Putamen (tissue), 1 donor: ENCODE measurements at places on chromosomes 3 and 15.
A peak's percentile ranks its signal among the peaks of the same experiment; 100 is the strongest.

GRCh38 chr3:186532598-186533072 lies 11.5 kb downstream of the CRYGS start:
- no peak for DNase-seq

GRCh38 chr3:124320976-124321375 lies 329.1 kb upstream of the ROPN1 start:
- DNase-seq = no peak

- DNase-seq = no peak
These were observed 174.5 kb upstream of the WNT5A start for GRCh38 chr3:55661571-55661970.

DNA sequence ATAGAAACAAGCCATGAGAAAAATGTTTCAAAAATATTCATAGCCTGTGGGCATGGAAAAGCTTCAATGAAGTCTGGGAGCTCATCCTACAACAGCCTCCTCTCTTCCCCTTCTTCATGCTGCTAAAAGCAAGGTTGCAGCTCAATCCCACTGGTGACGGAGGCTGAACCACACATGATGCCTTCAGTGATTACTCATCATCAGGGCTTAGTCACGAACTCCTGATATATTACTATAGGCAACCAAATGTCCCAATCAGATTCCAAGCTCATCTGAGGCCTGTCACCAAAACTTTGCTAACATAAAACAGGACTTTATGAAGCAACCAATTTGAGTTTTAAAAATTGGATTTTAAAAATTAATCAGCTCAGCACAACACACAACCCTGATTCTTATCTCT lies 24.0 kb upstream of the SLC24A5 start:
- peak; percentile 74 for DNase-seq

- no peak for DNase-seq
These were observed 48.4 kb downstream of the ARHGEF3 start for GRCh38 chr3:56753206-56753820.

DNA sequence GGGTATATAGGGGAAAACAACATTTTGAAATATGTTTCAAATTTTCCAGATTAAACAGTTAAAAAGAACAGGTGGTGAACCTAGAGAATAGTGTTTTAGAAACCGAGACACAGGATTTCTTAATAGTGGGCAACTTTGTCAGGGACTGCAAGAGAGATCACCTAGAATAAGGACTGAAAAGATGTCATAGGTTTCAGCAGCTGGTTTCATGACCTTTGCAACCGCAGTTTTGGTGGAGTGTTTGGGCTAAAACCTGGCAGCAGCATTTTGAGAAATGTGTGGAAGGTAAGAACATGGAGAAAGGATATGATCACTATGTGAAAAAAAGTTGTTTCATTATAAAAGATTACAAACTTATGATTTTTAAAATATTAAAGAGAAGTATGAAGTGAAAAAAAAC lies 34.9 kb downstream of the PRKCI start:
- DNase-seq = no peak

GRCh38 chr3:181940703-181941102 lies 229.0 kb downstream of the SOX2 start:
- no peak for DNase-seq

DNA sequence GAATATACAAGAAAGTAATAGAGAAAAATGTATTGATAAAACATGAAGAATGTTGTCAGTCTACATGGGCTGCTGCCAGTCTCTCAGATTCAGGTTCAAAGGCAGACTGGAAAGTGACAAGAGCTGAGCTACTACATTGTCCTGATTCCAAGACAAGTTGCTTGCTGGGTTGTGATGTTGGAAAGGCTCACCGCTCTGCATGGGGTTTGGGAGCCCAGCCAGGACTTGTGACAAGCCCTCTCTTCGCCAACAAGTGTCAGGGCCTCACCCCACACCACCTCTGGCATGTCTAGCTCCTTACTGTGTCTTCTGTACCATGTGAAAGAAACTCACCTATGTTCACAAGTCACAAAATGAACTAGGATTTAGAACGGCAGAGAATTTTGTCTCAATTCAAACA lies 43.0 kb upstream of the SH3GL3 start:
- no peak for DNase-seq

GRCh38 chr15:89794627-89795241 lies 18.6 kb downstream of the MESP2 start:
- DNase-seq = no peak

DNA sequence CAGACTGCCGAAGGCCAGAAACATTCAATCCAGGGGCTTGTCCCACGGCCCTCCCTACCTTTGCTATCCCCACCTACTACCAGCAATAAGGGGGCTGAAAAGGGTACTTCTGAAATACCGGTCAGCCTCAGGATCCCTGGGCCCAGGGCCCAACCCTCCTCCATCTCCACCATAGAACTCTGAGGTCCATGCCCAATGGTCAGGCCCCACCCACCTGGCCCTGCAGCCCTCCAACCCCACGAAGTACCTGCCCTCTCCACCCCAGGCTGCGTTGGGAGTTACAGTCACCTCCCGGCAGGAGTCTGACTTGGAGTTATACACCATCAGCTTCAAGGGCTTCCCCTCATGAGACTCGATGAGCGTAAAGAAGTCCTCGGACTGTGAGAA lies 6.9 kb downstream of the GORASP1 start:
- DNase-seq = no peak

DNA sequence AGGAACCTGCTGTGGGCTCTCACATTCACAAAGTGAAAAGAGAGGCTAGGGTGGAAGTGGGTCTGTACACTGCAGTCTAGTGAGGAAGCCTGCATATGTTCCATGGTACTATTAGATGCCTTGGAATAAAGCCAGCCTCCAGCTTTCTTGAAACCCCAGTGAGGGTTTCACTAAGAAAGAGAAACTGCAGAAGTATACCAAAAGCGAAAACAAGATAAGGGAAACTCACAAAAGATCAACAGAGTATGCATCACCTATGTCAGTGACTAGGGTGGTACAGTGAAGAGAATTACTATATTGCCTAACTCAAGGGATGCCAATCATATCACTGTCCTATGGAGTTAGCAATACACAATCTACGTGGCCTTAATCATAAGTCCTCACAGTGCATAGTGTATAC lies 212.5 kb upstream of the GADL1 start:
- no peak for DNase-seq

- no peak for DNase-seq
These were observed 1.1 kb upstream of the C15orf62 start for GRCh38 chr15:40768521-40769273.

- DNase-seq = no peak
These were observed 312.7 kb downstream of the MFSD1 start for GRCh38 chr3:159114582-159114981.

DNA sequence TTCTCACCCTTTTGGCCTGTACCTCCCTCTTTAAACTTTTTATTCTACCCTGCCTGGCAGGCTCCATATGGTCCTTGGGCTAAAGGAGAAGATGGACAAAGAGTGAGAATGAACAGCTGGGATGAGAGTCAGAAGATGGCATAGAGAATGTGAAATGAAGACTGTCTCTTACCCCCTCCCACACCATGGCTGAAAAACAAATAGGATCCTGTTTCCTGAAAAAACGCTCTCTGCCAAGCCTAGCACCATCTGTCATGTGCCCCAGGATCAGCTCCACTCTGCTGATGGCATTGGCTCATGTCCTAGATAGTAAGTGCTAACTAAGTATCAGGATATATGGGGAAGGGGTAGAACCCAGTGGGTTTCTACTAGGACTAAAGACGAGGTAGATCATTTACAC lies 238.6 kb downstream of the MEX3B start:
- DNase-seq = no peak

- DNase-seq = no peak
These were observed 51.8 kb downstream of the SLC12A8 start for GRCh38 chr3:125160606-125161371.

DNA sequence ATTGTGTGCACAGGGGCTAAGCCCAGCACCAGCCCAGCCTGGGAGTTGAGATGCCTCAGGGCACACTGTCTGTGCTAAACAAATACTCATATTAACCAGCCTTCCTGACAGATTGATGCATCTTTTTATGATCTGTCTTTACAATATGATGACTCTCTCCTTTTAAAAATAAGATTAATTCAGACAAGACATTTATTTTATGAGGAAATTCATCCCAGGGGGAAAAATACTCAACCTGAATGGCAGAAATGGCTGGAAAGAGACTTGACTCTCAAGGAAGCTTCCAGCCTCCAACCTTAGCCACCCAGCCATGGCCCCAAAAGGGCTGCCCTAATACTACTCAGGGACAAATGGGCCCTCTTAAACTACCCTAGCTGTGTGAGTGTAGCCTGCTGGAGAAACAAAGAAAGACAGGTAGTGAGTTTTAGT lies 46.9 kb downstream of the NOX5 start:
- no peak for DNase-seq

GRCh38 chr3:133870822-133871221 lies 24.9 kb downstream of the RAB6B start:
- DNase-seq = no peak

DNA sequence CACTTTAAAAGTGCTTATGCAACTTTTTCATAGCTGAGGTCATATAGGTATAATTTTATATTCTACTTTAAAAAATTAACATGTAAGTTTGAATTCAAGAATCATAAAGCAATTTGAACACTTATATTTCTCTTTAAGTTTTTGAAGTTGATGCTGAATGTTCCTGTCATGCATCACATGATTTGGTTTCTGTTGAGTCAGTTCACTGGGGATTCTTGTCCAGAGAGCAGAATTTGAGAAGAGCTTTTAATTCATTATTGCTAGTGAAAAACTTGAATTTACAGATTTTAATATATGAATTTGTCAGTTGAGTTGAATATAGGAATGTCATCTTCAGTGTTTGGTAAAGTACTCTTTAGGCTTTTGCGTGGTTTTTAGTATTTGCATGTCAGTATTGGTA lies 7.9 kb downstream of the SLC25A26 start:
- no peak for DNase-seq

DNA sequence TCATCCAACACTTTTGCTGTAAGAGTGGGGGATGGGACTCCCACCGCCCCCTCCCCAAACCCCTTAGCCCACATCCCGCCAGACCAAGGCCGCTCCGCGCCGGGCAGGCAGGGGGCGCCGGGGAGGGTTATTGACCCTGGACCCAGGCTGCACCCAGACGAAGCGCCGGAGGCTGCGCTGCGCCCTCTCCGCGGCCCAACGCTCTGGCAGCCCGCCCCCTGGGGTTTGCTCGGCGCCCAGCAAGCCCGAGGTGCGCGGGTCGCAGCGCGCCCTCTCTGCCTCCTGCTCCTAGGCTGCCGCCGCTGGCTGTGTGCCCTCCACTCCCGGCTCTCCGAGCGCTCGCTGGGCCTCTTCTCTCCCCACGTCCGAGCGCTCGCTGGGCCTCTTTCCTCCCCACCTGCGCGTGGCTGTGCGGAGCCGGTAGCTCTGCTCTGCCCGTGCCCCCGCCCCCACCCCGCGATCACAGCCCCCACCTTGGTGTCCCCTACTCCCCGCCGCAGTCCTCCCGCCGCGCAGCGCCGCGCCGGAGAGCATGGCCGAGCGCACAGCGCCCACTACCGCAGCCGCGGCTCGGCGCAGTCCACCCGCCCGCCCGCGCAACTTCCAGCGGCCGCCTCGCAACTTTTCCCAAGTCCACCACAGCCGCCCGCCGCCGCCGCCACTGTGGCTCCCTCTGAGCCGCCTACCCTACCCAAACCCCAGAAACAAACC lies 1.2 kb downstream of the MECOM start:
- DNase-seq = peak; percentile 34

GRCh38 chr3:190224863-190225692 lies 97.2 kb downstream of the CLDN1 start:
- peak; percentile 16 for DNase-seq

DNA sequence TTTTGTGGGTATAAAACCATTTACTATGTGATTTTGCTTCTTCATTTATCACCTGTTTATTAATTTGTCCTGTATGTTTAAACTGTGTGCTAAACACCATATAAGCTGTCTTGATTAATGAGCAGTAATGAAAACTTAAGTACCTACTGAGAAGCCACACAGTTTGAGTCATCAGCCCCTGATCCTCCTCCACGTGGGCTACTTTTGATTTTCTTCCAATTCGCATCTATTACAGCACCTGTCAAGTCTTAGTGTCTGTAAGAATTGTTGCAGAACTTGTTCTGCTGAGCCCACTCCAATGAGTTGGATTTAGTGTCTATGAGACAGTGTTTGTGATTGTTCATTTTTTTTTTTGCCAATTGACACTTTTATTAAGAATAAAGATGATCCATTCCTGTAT lies 16.8 kb downstream of the EPHA6 start:
- no peak for DNase-seq

DNA sequence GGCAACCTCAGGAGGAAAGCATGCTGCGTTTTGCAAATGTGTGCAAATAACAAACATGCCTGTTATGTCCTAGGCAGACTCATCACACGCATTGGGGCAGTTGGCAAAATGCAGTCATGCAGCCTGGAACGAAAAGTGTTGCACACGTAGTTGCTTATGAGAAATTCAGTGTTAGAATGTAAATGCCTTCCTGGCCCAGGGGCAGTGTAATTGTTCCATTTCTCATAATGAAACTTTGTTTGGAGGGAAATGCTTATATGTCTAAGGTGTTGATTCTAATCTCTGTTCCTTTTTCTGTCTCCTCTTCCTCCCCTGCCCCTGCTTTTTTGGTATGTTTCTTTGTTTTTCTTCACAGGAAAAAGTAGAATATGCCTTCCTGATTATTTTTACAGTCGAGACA lies 156.0 kb downstream of the CACNA1D start:
- DNase-seq = no peak

- DNase-seq = no peak
These were observed 144.6 kb upstream of the RASGRP1 start for GRCh38 chr15:38709196-38709595.

GRCh38 chr3:42612217-42612616 lies 11.7 kb downstream of the NKTR start:
- no peak for DNase-seq

DNA sequence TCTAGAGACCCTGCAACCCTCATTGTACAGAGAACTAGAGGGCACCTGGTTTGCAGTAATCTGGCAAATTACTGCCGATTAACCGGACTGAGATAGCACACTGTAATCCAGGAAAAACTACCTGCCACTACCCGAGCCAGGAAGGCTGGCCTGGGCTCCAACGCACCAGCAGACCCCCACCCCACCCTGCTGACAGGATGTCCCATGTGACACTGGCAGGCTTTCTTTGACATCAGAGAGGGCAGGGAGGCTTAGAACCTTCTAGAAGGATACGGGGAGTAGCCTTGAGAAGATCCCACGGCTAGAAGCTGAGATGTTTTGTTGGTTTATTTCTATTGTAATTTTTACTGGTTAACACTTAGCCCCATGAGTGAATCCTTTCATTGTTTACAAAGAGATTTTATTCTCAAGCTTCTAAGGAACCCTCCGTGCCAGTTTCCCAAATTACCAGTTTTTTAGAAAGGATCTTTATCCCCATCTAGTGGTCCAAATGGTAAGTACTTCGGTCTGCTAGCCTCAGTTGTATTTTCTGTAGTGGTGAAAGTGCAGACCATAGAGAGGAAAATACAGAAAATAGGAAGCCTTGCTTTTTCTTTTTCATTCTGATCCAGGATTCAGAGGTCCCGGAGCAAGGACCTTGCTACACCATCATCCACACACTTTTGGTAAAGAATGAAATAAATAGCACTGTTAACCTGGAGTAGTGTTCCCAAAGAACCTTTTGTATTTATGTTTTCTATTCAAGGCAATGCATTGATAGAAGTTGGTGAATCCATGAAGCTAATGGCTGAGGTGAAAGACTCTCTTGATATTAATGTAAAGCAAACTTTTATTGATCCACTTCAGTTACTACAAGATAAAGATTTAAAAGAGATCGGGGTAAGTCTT lies 81.9 kb upstream of the ADAMTSL3 start:
- peak; percentile 88 for DNase-seq
